ENCODE measurements at places on chromosomes 5 and 9. TPM values are rescaled to one million over a fixed set of nuclear protein-coding genes. Genes with fewer than 3 reads are reported as not detected.

Gene MARCOL
- total RNA-seq, result not detected

Gene ZSWIM6
- total RNA-seq, result 3.8 TPM

DNA sequence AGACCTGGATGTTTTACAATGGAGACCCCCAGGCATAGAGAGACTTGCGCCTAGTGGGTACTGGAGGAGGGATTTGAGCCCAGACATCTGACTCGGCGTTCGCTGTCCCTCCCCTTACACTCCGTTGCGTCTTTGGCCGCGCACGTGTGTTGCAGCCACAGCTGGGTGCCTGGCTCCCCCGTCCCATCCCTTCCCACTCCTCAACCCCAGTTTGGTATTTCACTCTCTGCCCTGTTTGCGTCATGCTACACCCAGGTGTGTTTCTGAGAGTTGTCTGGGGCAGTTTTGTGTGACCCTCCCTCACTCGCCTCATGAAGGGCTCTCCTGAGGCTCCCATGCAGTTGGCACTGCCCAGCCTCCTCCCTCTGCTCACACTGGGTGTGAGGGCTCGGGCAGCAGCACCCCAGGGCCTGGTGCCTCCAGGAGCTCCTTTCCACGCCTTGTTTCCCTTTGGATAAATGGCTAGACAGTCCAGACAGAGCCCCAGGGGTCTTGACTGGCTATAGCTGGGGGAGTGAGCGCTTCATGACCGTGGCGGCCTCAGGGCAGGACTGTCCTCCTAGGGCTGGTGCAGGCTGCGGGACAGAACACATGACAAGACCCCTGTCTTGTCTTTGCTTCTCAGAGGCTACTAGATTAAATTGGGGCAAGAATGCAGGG lies 13.6 kb downstream of the TCF7 start:
- peaks cover 93% of the 10 kb centered on the region for H3K36me3 ChIP-seq
- peak overlapping the region; percentile 94 for H3K27ac ChIP-seq
- peaks cover 100% of the 10 kb centered on the region for H3K4me1 ChIP-seq
- no peak for DNase-seq
- H3K27me3 ChIP-seq, result peaks cover 1% of the 10 kb centered on the region
- H3K4me3 ChIP-seq, result peak overlapping the region; percentile 79

DNA sequence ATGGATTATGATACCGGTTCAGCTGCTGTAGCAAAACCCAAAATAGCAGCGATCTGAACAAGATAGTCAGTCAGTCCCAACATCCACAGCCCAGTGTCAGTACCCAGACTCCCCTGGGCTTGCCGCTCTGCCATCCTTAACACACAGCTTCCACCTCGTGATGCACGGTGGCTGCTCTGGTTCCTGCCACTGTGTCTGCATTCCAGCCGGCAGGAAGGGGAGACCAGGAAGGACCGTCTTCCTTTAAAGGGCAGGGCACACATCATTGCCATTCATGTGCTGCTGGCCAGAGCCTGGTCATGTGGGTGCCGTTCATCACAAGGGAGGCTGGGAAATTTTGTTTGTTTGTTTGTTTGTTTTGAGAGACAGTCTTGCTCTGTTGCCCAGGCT lies 131.0 kb upstream of the IER5L start:
- H3K4me1 ChIP-seq, result peaks cover 8% of the 10 kb centered on the region
- no peaks in the 10 kb centered on the region for H3K36me3 ChIP-seq
- no peak overlapping the region for H3K27ac ChIP-seq
- H3K27me3 ChIP-seq, result peaks cover 2% of the 10 kb centered on the region
- no peak overlapping the region for H3K4me3 ChIP-seq

GRCh38 chr5:127153521-127153920 lies 80.2 kb upstream of the C5orf63 start:
- no peak overlapping the region for H3K27ac ChIP-seq
- no peak overlapping the region for H3K4me3 ChIP-seq
- H3K4me1 ChIP-seq, result no peaks in the 10 kb centered on the region
- no peaks in the 10 kb centered on the region for H3K36me3 ChIP-seq

DNA sequence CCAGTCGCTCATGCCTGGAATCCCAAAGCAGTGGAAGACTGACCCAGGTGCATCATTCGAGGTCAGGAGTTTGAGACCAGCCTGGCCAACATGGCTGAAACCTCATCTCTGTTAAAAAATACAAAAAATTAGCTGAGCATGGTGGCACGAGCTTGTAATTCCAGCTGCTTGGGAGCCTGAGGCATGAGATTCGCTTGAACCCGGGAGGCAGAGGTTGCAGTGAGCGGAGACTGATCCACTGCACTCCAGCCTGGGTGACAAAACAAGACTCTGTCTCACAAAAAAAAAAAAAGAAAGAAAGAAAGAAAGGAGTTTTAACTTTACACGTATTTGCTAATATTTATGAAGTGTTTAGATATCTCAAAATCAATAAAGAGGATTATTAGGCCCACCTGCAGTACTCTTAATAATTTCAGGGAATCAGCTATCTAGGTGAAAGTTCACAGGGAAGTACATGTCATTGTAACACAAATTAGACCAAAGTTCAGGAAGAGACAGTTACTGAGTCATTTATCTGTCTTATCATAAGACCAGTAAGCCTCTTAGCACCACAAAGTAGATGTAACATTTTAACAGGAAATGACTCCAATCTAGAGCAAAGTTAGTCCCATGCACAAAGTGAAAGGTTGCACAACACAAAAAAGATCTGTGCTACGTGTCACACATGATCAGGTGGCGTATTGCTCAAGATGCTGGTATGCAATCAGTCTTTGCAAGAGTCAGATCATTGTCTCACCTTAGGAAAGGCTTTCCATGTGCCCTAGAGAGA lies 34.1 kb upstream of the PLIN2 start:
- no peaks in the 10 kb centered on the region for H3K36me3 ChIP-seq
- no peaks in the 10 kb centered on the region for H3K27me3 ChIP-seq
- DNase-seq, result peak; percentile 64
- peak overlapping the region; percentile 34 for H3K4me3 ChIP-seq
